IPS-NIHi11 (cell line): ENCODE measurements at places on chromosomes 1 and 21.
A peak's percentile ranks its signal among the peaks of the same experiment; 100 is the strongest.

- no peak for DNase-seq
Measured at GRCh38 chr1:65423884-65424572, 3.6 kb downstream of the LEPR start.

GRCh38 chr1:51147394-51147793 lies 45.4 kb downstream of the C1orf185 start:
- no peak for DNase-seq

DNA sequence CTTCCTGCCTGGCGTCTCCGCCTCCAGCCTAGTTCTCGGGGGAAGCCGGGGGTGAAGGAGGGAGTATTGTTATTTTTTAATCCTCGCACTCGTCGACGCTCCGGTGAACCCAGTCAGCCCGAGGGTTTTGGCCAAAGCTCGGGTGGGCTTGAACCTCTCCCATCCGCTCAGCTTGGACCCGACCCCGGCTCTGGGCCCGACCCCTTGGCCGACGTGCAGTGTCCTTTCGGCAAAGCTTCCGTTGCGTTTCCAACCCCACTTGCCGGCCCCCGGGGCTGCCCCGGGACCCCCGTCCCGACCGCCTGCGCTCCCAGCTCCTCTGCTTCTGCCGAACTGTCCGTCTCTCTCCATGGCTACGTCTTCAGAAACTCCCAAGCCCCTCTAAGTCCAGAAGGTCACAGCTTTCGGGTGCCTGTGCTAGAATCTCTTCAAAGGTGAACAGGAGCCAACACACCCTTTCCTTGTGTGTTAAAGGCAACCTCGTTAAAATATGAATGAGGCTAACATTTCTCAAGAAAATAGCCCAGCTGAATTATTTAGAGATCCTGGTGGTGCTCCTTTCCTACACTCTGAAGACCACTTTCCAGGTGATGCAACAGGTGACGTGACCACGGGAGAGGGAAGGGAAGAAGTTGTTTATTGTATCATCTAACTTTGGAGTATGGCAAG lies 647 bp downstream of the DESI2 start:
- DNase-seq: no peak

DNA sequence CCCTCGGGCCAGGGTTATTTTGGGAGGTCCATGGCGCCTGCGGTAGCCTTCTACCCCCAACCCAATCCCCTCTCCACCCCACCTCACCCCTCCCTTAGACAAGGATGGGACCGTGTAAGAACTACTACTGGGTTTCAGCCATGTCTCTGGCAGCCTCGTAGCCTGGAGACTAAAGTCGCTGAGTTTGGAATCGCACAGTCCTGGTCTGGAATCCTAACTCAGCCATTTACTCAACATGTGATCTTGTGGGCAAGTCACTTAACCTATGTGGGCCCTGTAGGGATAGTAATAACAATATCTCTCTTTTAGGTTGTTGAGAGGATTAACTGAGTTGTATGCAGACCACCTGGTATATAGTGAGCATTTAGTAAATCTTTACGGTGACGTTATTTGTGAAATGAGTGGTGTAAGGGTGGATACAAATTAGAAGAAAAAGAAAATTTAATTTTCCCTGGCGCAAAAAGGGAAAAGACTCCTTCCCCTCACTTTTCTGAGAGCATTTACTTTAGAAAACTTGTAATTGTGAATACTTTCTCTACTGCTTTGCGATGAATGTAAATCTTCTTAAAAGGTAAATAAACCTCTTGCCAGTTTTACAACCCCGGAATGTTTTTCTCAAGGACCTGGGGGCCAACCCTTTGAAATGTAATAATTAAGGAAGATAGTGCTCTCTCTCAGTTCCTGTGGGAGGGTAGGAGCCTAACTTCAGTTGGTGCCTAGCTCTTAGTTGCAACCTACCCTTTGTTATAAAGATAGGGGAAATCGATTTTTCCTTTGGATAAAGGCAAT lies 615 bp upstream of the MRPS15 start:
- peak; percentile 69 for DNase-seq

DNA sequence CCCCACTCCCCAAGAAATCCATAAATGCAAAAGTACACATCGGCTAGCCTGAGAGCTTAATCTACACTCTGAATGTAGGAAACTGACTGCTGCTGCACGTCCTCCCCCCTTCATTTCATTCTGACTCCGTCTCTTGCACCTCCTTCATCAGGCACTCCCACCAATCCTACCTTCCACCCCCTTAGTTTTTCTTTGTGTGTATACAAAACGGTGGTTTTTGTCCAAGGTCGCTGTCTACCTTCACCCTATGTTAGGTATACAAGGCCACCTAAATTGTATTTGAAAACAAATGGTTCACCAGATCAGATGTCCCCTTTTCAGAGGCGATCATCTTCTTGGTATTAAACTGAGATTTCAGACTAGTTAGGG lies 1.9 kb downstream of the WDR26 start:
- no peak for DNase-seq

GRCh38 chr1:67604778-67605177 lies 80.2 kb upstream of the GADD45A start:
- DNase-seq: no peak

- DNase-seq: no peak
Measured at GRCh38 chr1:38455829-38456530, 403.6 kb downstream of the RRAGC start.

GRCh38 chr1:8028571-8028910 lies 2.4 kb upstream of the ERRFI1 start:
- no peak for DNase-seq

DNA sequence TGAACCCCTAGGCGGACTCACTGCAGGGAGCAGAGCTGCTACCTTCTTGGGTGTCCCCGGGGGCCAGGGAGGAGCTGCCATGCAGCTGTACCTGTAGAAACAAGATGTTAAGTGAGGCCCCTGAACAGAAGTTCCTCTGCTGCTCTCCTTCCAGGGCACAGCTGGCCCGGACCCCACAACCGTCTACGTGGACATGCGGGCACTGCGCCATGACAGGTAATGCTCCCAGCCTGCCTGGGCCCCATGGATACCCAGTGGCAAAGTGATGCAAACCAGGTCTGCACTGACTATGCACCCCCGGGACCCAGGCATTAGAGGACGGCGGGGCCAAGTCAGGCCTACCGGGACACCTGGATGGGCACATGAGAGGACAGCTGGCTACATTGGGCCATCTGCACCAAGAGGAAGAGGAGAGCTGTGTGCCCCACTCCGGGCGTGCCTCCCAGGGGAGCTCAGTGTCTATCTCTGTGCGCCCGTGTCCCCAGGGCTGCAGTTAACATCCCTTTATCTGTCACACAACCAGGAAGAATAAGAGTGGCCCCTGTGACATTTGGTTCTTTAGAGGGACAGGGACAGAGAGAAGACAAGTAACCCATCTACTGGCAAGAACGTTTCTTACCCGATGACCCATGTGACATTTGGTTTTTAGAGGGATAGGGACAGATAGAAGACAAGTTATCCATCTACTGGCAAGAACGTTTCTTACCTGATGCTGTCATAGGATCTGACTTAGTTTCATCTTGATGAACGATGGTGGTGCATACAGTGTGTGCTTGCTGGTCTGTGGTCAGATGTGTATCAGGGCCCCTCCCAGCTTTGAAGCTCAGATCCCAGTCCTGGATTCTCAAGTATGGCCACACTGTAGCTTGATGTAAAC lies 44.1 kb downstream of the S100B start:
- peak; percentile 6 for DNase-seq

GRCh38 chr1:92485381-92486250 lies 1.1 kb downstream of the GFI1 start:
- DNase-seq: peak; percentile 70

DNA sequence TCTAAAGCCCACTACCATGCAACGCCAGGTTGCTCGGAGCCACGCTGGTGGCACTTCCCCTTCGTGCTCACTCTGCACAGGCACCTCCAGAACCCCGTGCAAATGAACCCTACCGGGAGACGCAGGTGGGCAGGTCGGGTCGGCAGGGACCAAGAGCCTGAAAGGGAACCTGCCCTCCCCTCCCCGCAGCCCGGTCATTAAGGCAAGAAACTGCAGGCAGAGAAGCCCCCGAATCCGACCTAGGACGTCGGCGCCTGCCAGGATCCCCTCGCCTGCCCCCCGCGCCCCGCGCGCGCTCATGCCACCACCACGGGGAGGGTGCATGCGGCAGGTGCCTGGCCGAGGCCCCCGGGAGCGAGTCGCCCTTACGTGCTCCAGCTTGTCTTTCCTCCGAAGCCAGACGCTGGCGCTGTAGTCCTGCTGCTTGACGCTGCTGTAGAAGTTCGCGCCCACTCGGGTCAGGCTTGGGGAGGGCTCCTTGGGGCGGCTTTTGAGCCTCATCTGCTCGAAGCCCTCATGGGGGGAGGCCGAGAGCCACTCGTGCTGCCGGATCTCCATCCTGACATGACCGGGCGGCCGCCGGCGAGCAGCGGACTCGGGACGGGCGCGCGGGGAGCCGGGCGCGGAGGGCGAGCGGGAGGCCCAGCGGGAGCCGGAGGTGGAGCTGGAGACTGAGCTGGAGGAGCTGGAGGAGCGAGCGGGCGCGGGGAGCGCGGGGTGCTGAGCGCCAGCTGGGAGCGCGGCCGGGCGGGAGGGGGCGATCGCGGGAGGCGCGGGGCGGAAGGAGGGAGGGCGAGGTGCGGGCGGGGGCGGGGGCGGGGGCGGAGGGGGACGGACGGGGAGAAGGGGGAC lies 552 bp downstream of the PLD5 start:
- DNase-seq: peak; percentile 91

GRCh38 chr1:155169541-155169940 lies 3.6 kb downstream of the KRTCAP2 start:
- no peak for DNase-seq

GRCh38 chr1:212951126-212951946 lies 995 bp downstream of the VASH2 start:
- peak; percentile 49 for DNase-seq

- DNase-seq: no peak
Measured at GRCh38 chr1:93495911-93496310, 48.0 kb downstream of the FNBP1L start.
